Bladder microvascular endothelial cell (primary cell): ENCODE measurements at places on chromosomes 2 and 18. TPM values are rescaled to one million over a fixed set of nuclear protein-coding genes. Genes with fewer than 3 reads are reported as not detected.

Gene GRHL1
- total RNA-seq = 0.16 and 1.3 TPM in 2 replicates

Gene MYO5B
- total RNA-seq = 0.31 and 1.1 TPM in 2 replicates

Gene CKAP2L
- 3.8 and 4.5 TPM in 2 replicates for total RNA-seq

Gene NCKAP5
- under 0.01 and 1.4 TPM in 2 replicates for total RNA-seq

Gene MSTN
- total RNA-seq = under 0.01 and 0.19 TPM in 2 replicates

Gene CNTNAP5
- under 0.01 TPM in 1 of 2 replicates, not detected in the other for total RNA-seq

Gene UGT1A10
- total RNA-seq = 0.06 TPM in 1 of 2 replicates, not detected in the other

Gene SNRPD1
- total RNA-seq = 19.1 and 42.9 TPM in 2 replicates

Gene PIK3C3
- 22.5 and 71.2 TPM in 2 replicates for total RNA-seq

Gene NYAP2
- not detected in 2 replicates for total RNA-seq

Gene MEP1B
- total RNA-seq = 0.25 TPM in 1 of 2 replicates, not detected in the other

Gene SDC1
- total RNA-seq = 0.65 and 1.4 TPM in 2 replicates

Gene PROKR1
- total RNA-seq = not detected in 2 replicates

Gene MBOAT2
- total RNA-seq = 11.0 and 20.0 TPM in 2 replicates

Gene POTEJ
- 0.16 and 0.63 TPM in 2 replicates for total RNA-seq

Gene CELF4
- total RNA-seq = not detected in 2 replicates

Gene HOXD13
- total RNA-seq = not detected in 2 replicates

Gene NXPH2
- total RNA-seq = not detected in 2 replicates

Gene TXNL4A
- total RNA-seq = 38.7 and 74.1 TPM in 2 replicates

Gene PAX8
- 0.16 and 0.31 TPM in 2 replicates for total RNA-seq

Gene EGR4
- not detected in 2 replicates for total RNA-seq

Gene FOXI3
- total RNA-seq = not detected in 2 replicates

Gene C2orf15
- under 0.01 TPM in 1 of 2 replicates, not detected in the other for total RNA-seq

Gene WNT10A
- not detected in 2 replicates for total RNA-seq

Gene SNORC
- total RNA-seq = under 0.01 and 0.63 TPM in 2 replicates

Gene NPAS2
- 1.1 and 19.3 TPM in 2 replicates for total RNA-seq

Gene GAREM2
- total RNA-seq = under 0.01 and 0.57 TPM in 2 replicates

Gene DSG2
- total RNA-seq = 3.4 and 5.9 TPM in 2 replicates

Gene CD207
- 0.16 TPM in 1 of 2 replicates, not detected in the other for total RNA-seq

Gene DYSF
- 166 and 175 TPM in 2 replicates for total RNA-seq

Gene ASB18
- total RNA-seq = 0.25 TPM in 1 of 2 replicates, not detected in the other

Gene UGT1A4
- total RNA-seq = not detected in 2 replicates

Gene CIB4
- total RNA-seq = not detected in 2 replicates

Gene ABCB11
- total RNA-seq = under 0.01 TPM in 2 replicates
